Anterior cingulate cortex (tissue), 58 donors: ENCODE measurements at places on chromosomes 11 and 22.

DNA sequence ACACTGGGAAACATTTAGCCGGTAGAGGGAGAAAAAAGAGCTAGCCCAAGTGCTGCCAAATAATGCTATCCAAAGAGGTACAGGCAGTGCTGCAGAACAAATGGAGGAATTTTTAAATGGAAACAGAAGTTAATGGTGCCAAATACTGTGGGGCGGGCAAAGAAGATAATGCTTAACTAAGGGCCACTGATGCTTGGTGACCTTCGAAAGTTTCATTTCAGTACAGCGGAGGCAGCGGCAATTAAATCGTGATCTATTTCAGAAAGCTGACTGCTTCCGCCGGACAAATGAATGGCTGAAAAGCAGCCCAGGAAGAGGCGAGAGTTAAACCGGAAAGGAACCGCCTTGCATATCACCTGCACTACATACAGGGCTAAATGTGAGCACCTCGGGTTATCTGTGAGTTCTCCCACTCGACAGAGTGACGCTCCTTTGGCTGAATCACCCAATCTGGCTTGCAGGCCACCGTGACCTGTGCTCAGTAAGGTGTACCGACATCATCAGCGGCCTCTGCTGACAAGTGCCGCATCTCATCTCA, 42.1 kb downstream of the CADM1 start:
- DNase-seq: no peak

DNA sequence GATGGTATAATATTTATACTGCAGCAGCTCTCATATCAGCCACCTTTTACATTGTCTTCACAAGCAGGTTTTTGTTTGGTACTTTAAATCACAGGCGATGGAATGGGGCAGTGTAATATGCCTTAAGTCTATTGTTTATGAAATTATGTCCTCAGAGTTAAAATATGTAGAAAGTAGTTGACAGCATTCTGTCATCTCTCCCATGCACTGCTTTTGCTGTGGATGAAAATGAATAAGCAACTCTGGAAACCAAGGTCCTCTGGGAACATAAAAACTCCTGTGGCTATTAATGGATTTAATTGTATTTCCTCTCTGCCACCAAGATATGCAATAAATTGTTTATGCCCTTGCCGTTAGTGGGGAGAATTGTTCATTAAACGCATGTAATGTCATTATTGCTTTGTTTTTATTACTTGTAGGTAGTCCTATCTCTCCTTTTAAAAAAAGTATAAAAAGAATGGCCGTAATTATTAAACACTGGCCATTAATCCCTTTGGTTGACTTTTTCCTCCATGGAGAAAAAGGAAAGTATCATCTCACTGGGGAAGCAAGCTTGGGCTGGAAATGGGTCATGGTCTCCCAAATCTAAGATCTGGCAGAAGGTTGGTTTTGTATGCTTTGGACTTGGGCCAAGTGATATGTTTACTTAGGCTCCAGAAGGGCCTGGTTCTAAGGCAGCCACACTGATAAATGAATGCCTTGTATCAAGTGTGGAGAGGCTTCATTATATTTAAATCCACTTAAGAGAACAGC, 13.1 kb downstream of the PACS1 start:
- DNase-seq: no peak

- DNase-seq: no peak
Measured at GRCh38 chr11:32039149-32039548, 51.7 kb upstream of the RCN1 start.

- DNase-seq: no peak
Measured at GRCh38 chr11:85815186-85815931, 4.4 kb upstream of the SYTL2 start.

- no peak for DNase-seq
Measured at GRCh38 chr11:26245046-26245445, 86.9 kb upstream of the ANO3 start.

DNA sequence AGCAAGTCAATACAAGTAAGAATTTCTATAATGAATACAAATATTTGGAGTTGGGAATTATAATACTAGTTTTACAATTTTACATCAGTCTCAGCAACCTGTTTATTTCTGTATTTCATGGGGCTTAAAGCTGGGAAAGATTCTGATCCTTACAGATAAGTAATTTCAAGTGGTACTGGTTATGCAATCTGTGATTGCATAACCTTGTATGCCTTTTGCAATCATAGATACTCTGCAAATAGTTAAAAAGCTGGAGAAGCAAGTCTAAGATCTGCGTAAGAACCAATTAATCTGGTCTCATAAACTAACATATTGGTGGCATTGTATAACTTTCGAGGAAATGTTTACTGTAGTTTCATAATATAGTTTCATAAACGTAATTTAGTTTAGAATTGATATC, 198.3 kb upstream of the PGR start:
- no peak for DNase-seq

- DNase-seq: no peak
Measured at GRCh38 chr11:6900327-6900999, 8.2 kb upstream of the OR2D2 start.

DNA sequence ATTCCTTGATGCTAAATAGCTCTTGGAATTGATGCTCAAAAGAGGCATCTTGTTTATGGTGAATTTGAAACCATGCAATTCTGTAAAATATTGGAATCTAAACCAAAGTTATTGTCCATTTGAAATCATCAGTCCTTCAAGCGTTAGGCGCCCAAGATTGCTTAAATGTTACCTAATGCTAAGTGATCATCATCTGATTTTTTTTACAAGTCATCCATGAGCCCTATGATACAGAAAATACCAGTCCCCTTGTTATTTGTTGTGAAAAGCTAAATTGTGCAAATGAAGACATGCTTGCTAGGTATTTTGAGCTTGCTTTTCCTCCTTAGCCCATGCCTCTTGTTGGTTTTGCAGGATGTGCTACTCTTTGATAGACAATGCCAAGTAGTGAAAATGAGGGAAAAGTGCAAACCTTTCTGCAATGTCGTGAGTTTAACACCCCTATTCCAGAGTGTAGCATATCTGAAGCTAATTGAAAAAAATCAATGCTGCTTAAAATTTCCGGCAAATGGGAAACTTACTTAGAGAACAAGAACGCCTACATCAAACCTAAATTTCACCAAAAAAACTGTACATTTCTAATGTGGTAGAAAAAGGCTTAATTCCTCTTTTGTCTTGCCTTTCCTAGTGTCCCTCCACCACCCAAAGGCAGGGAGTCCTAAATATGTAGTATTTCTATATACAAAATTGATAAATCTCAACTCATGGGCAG, 1.9 kb downstream of the GRK3 start:
- DNase-seq: no peak

- DNase-seq: no peak
Measured at GRCh38 chr22:21734540-21735199, 924 bp downstream of the YPEL1 start.

DNA sequence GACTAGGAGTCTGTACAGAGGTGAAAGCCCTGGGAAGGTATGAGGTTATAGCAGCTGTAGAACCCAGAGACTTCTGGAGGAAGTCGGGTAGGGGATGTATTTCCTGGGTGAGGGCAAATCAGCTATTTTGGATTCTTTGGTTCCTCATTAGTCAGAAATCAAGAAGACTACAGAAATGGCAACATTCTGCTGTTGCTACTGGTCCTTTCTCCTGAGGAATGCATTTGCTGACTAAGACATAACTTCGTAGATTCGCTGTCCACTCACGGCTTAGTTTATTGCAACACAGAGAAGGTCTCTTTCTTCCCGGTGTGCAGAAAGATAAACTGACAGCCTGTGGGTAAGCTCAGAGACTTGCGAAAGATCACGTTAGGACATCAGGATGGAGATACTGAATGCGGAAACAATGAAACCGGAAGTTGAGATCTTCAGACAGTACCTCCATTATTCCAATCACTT, 25.3 kb upstream of the SESN3 start:
- DNase-seq: no peak

DNA sequence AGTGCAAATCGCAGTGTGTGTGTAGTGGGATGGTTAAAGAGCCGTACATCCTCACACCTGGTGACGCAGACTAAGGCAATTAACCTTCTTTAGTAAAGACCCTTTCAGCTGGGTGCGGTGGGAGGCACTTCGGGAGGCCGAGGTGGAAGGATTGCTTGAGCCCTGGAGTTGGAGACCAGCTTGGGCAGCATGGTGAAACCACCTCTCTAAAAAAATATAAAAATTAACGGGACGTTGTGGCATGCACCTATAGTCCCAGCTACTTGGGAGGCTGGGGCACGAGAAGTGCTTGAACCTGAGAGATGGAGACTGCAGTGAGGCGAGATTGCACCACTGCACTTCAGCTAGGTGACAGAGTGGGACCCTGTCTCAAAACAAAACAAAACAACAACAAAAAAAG, 31.5 kb downstream of the ZBTB16 start:
- no peak for DNase-seq

- DNase-seq: no peak
Measured at GRCh38 chr22:22682807-22683667, 38.6 kb downstream of the GGTLC2 start.
